ENCODE measurements at places on chromosomes 4 and X.

- DNase-seq = no peak
Measured at GRCh38 chrX:444305-444704, 57.6 kb upstream of the PPP2R3B start.

GRCh38 chrX:137423241-137423640 lies 142.7 kb upstream of the ZIC3 start:
- no peak for DNase-seq

DNA sequence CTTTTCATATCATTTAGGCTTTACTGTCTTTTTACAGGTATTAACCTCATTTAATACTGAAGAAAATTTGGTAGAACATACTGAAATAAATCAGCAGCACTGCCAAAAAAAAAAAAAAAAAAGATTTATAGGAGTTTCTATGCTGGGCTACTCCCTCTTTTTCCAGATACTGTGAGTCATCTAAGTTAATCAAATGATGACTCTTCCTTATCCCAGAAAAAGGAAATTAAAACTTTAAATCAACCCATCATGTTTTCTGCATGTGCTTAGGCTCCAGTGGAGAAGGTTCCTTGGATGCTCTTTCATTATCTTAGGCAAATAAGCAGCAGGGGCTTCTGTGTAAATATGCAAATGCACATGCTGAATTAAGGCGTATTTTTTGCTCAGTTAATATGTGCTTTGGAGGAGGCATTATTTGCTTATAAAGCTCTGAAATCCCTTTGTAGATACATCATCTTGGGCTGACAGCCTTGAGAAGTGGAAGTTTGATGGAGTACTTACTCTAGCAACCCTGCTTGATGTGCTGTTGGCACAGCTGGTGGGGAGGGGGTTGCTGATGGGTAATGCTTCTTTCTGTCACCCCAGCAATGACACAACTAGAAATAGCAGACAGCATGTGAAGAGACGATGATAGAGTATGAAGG lies 136.1 kb downstream of the C4orf33 start:
- DNase-seq = peak; percentile 56

GRCh38 chr4:141912831-141913230 lies 276.4 kb downstream of the IL15 start:
- peak; percentile 50 for DNase-seq

DNA sequence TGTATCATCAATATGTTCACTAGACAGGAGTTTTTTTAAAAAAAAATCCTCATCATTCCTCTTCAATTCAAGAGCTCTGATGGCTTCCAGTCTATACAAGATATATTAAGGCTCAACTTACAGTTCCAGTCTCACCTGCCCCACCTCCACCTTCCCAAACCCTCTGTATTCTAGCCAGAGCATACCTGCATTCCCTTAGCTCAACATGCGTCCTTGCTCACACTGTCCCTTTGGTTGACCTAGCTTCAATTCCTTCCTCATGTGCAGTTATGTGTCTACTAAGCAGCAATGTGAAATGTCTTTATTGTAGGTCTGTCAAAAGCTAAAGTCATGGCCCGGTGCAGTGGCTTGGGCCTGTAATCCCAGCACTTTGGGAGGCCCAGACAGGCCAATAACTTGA lies 10.8 kb downstream of the DHX15 start:
- no peak for DNase-seq

- no peak for DNase-seq
Measured at GRCh38 chr4:124839786-124840390, 127.4 kb upstream of the ANKRD50 start.

Data from umbilical cord (tissue), 2 donors.